ENCODE measurements at places on chromosomes 7 and 10.

DNA sequence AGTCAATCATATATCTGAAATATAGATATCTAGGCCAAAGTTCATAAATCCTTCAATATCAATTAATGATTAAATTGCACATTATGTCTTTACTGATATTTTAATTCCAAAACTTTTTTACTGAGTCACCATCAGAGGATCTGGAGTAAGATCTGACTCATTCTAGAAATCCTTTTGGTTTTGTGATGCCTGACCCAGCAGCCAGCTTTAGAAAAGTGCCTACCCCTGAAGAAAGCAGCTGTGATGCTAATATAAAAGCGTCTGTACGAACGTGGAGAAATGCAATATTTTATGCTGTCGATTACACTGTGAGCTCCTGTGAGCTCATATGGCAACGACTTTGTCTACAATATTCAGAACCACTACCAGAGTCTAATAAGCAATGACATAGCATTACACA is 142.5 kb upstream of the LRRTM3 start:
- DNase-seq, result no peak

DNA sequence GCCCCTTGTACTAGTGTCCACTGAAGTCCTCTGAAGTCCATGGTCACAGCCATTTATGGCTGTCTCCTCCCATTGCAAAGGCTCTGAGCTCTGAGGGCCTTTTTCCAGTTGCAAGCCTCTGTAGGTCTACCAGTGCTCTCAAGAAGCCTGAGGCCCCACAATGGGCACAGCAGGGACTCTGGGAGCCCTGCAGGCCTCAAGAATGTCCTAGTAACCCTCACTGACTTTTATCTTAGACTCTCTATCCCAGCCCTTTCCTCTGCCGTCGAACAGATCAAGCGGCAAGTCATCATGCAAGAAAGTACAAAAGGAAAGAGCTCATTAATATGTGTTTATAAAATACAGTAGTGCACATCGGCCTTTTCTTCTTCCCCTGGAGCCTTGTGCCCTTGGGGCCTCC is 23.4 kb downstream of the VWA2 start:
- DNase-seq, result no peak

DNA sequence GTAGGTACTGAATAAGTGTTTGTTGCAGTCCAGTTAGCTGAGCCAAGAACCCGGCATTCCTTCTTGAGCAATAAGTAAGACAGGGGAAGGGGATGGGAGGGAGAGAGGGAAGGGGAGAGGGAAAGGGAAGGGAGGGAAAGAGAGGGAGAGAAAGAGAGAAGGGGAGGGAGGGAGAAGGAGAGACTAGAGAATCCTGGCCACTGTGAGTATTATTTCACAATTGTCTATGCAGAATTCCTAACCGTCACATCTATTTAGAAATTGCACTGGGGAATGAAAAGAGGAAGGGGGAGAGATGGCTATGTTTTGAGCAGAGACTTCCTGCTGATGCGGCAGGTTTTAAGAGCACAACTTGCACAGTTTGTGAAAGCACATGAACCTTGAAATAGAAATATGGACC is 251.4 kb upstream of the ZMIZ1 start:
- no peak for DNase-seq

DNA sequence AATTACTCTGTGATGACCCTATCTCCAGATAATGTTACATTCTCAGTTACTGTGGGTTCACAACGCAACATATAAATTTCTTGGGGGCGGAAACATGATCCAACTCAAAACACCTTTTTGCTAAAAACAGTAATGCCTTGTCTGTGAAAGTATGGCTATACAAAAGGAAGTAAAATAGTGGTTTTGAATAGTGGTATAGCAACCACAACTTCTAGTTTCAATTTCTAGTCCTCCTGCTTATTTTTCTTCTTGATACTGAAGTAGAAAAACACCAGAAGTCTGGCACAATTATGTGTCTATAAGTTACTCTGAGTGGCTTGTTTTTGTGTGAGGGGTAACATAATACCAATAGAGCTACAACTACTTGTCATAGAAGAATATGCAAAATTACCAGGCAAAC is 21.5 kb upstream of the ZNF800 start:
- DNase-seq, result no peak

DNA sequence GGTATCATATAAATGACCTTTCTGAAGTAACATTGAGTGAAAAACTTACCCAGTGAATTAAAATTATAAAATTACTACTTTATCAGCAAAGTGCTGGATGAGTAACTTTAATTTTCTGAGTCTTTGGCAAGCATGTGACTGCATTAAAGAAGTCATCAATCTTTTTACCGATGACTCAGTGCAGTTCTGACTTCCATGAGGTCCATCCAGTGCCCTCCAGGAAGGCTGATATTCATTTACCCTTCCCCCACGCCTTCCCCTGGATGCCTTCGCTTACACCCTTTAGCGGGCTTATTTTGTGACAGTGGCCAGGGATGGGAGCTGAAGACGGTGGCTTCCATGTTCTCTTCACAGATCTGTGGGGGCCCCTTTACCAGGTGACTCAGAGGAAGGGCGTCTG is 572.9 kb upstream of the PFKP start:
- no peak for DNase-seq

DNA sequence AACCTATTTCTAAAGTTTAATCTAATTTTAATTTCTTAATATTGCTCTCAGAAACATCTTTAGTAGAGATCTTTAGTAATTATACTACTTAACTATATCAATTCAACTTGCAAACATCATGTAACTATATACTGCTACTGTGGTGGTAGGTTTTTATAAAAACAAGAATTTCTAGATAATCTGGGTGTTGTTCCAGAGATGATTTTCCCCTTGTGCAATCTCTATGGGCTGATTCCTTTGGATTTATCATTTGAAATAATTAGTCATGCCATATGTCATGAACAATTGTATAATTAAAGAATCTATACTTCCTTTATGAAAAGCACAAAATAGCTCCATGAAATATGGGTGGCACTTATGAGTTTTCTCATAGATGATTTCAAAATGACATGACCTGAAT is 23.9 kb upstream of the CDK13 start:
- DNase-seq, result no peak

DNA sequence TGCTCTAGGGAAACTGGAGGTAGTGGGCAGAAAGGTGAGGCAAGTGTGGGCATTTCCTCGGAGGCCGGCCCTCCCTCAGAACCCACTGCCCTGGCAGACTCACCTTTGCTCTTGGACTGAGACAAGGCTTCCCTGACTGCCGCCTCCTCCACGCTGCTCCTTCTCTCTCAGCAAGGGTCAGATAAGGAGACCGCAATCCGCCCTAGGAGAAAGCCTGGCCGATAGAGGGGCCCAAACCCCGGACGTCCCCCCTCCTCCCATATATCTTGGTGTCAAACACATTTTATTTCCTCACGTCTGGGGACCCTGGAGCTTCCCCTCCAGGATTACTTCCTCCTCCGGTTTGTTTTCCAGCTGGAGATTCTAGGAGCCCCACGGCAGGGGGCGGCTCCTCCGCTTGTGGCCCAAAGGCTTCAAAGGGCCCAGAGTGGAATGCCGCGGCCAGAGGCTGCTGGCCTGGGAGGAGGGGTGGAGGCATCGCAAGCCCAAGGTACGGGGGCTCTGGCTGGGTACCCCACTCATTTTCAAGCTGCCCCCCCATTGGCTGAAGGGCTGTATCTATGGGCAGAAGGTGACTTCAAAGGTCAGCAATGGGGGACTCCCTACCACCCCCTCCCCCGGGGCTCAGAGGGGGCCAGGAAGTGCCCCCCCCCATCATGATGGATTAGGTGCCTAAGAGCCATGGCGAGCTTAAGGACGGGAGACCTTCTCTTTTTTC is 31.7 kb upstream of the LBX1 start:
- no peak for DNase-seq

DNA sequence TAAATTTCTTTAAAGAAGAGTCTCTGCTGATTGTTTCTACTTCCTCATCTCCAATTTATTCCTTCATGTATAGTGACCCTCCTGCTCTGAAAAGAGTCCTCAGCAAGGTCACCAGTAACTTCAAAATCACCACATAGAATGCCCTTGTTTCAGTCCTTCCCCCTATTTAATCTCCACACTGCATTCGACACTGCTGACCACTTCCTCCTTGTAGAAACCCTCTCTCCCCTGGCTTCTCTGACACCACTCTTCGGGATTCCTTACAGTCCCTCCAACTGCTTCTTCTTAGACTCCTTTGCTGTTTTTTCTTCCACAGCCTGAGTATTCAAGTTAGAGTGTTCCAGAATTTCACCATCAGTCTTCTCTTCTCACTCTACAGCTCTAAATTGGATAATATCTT is 89.5 kb downstream of the VPS41 start:
- DNase-seq, result no peak

GRCh38 chr10:129541200-129541599 is 74.2 kb downstream of the MGMT start:
- DNase-seq, result no peak

DNA sequence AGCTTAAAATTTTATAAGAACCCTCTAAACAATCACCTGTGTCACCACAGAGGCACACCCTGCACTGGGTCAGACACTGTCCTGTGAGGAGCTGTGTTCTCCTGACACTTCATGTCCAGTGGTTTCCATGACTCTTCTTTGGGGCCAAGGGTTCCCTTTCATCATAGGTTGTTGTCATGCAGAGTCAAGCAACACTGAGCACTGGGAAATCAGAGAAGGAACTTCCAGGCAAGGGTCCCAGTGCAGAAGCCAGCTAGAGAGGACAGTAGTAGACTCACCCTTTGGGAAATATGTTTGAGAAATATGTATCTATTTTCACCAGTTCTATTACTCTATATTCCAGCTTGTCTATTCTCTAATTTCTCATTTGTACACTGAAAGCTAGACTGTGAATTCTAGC is 56.4 kb upstream of the PRSS58 start:
- DNase-seq, result no peak

DNA sequence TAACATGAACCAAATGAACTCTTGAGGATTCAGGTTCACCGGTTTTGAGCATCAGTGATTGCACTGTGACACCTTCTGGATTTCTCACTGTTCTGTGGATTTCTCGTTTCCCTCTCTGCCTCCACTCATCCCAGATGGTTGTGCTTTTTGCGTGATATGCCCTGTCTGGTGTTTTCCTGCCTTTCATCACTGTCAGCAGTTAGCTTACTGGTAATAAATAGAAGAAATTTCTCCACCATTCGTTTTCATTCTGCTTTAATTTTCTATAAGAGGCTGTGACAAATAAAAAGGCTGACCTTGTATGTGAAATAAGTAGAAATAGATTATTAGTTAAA is 16.2 kb downstream of the BPGM start:
- no peak for DNase-seq

- DNase-seq, result no peak
Measured at GRCh38 chr10:128854963-128855362, 612.1 kb upstream of the MGMT start.

- no peak for DNase-seq
Measured at GRCh38 chr7:112192236-112193154, 13.7 kb downstream of the DOCK4 start.

DNA sequence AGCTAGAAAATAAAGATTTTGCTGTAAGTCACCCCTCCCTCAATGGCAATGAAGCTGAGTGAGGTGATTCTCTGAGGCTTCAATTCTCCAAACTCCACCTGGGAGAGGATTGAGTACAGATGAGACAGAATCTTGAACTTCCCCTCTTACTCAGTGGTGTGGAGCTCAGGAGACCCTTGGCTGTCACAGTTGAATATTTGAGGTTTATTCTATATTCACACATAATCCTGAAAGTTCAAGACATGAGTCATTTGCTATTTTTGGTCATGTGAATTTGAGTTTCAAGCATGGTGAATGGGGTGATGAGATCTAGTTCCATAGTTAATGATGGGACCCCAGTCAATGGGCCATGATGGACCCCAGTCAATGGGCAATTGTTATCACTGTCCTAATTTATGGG is 13.9 kb upstream of the TECTB start:
- no peak for DNase-seq

GRCh38 chr10:95466436-95466835 is 94.7 kb downstream of the SORBS1 start:
- DNase-seq, result no peak

GRCh38 chr10:14151571-14151970 is 179.2 kb downstream of the FRMD4A start:
- DNase-seq, result no peak

DNA sequence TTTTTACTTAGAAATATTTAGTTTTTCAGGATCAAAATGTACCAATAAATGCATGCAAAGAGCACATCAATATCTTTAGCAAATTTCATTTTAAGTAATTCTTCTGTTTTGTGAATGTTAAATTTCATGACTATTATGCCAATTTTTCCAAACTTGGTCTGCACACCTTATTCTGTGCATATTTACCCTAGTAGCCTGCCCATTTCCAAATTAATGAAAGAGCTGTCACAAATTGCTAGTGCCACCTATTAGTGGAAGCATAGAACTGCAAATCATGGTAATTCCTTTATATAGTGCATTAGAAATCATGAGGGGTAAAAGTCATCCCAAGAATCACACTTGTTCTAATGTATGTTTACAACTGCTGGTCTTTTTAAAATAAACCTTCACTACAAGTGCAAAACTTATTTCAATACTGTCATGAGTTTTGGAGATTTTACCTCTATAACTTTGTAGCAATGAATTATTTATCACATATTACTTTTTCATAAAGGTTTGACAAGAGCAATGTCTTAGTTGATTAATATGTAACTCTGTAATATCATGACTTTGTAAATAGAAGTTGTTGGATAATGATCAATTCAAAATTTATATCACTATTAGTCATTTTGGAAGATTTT is 5.7 kb downstream of the SEMA3A start:
- no peak for DNase-seq

- no peak for DNase-seq
Measured at GRCh38 chr10:71396084-71396710, 523 bp upstream of the CDH23 start.

DNA sequence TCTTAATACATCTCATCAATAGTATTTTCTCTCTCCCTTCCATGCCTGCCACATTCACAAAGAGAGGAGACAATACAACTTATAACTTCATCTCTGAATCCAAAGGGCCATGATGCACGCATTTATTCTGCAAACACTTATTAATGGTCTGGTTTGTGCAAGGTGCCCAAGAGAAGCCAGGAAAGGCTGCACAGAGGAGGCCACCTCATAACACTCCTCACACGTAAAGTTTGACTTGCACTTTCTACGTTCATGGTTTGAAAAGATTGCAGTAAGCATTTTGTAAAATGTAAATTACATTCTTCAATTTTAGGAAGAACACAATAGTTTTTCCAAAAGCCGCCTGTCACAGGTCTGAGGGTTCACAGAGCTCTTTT is 1.2 kb upstream of the PALS2 start:
- DNase-seq, result no peak

- DNase-seq, result no peak
Measured at GRCh38 chr10:10551596-10552301, 465.9 kb upstream of the CELF2 start.

- no peak for DNase-seq
Measured at GRCh38 chr7:73891178-73891885, 30.4 kb downstream of the TMEM270 start.

DNA sequence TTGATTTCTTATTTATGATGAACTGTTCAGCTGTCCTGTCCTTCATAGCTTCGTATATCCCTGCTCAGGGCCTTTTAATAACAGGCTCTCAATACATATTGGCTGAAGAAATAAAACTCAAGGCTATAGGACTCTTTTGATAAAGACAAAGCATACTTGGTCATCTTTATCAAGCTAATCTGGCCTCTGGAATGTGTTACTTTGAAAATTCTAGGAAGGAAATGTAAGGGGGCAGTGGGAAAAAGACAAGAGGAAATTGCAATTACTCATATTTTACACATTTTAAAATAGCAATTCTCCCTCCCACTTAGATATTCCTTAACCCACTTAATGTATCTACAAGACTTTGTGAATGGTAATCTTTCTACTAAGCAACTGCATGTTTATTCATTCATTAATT is 94.3 kb downstream of the OSBPL3 start:
- DNase-seq, result no peak

Measured in GM04503 (cell line).